Suprapubic skin (tissue), 4 donors: ENCODE measurements at places on chromosomes 4 and X.
A peak's percentile ranks its signal among the peaks of the same experiment; 100 is the strongest.

- H3K4me3 ChIP-seq = peak overlapping the region; percentile 71
- DNase-seq = no peak
- H3K27me3 ChIP-seq = no peaks in the 10 kb centered on the region
- peak overlapping the region; percentile 89 for H3K27ac ChIP-seq
- no peaks in the 10 kb centered on the region for H3K36me3 ChIP-seq
Measured at GRCh38 chrX:147912093-147912801, 528 bp downstream of the FMR1 start.

- H3K4me3 ChIP-seq = no peak overlapping the region
- no peaks in the 10 kb centered on the region for H3K27me3 ChIP-seq
- no peak overlapping the region for H3K27ac ChIP-seq
- H3K36me3 ChIP-seq = no peaks in the 10 kb centered on the region
Measured at GRCh38 chrX:99522450-99522849, 887.6 kb downstream of the PCDH19 start.

GRCh38 chr4:74671080-74671698 lies 123.1 kb downstream of the BTC start:
- H3K4me3 ChIP-seq = no peak overlapping the region
- H3K36me3 ChIP-seq = no peaks in the 10 kb centered on the region
- no peaks in the 10 kb centered on the region for H3K4me1 ChIP-seq
- no peaks in the 10 kb centered on the region for H3K27me3 ChIP-seq

DNA sequence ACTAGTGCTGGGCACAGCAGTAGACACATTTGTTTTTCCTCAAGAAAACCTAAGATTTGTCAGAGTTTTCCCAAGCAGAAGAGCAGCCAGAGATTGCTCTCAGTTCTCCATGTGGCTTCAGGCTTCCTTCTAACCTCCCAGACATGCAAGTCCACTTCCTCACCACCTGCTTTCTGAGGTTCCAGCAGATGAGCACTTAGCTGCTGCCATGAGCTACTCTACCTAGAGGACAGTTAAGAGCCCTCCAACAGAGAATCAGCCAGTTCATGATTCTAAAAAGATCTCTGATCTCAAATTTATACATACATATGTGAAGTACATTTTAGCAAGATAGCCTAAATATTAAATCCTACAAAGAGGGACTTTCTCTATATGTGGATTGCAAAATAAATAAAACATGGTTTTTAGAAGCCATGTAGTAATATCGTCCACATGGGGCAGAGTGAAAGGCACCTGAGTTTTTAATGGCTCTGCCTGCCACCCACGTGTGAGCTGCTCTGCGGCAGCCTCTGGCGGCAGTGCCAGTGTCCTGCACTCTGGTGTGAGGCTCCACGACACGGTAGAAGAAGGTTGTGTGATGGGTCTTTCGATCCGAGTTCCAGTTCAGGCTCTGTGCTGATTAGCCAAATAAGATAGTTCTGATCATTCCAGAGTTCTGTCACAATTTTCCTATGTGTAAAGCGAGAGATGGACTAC lies 10.3 kb downstream of the CYP4V2 start:
- no peaks in the 10 kb centered on the region for H3K27me3 ChIP-seq
- no peak for DNase-seq
- peaks cover 13% of the 10 kb centered on the region for H3K4me1 ChIP-seq
- peaks cover 2% of the 10 kb centered on the region for H3K36me3 ChIP-seq

DNA sequence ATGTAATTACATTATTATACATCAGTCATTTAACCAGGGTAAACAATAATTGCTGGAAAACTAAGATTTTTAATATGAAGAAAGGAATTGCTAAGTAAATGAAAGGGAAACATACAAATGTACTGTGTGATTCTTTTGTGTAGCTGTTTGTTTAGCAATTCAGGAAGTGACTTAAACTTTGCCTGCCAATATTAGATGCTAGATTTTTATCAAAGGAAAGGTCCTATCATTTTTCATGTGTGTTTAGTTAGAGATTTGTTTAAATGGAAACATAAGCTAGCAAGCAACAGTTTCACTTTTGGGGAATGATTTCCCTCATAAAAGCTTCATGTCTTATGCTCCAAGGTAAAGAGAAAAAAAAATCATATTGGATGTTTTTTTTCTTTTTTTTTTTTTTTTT lies 95.1 kb upstream of the LIMCH1 start:
- H3K36me3 ChIP-seq = no peaks in the 10 kb centered on the region
- H3K27ac ChIP-seq = no peak overlapping the region
- H3K4me3 ChIP-seq = no peak overlapping the region
- no peaks in the 10 kb centered on the region for H3K27me3 ChIP-seq

GRCh38 chr4:11585506-11585905 lies 156.8 kb upstream of the HS3ST1 start:
- DNase-seq = no peak
- H3K4me1 ChIP-seq = no peaks in the 10 kb centered on the region
- no peaks in the 10 kb centered on the region for H3K27me3 ChIP-seq
- H3K4me3 ChIP-seq = no peak overlapping the region
- H3K36me3 ChIP-seq = no peaks in the 10 kb centered on the region

GRCh38 chrX:1477801-1478458 lies 25.2 kb upstream of the ASMTL start:
- H3K4me1 ChIP-seq = peaks cover 11% of the 10 kb centered on the region
- peak; percentile 17 for DNase-seq
- no peak overlapping the region for H3K4me3 ChIP-seq
- H3K27ac ChIP-seq = no peak overlapping the region
- no peaks in the 10 kb centered on the region for H3K36me3 ChIP-seq

- no peaks in the 10 kb centered on the region for H3K36me3 ChIP-seq
- DNase-seq = no peak
- H3K4me3 ChIP-seq = no peak overlapping the region
- no peaks in the 10 kb centered on the region for H3K27me3 ChIP-seq
Measured at GRCh38 chr4:82629238-82630000, 67.6 kb upstream of the TMEM150C start.

DNA sequence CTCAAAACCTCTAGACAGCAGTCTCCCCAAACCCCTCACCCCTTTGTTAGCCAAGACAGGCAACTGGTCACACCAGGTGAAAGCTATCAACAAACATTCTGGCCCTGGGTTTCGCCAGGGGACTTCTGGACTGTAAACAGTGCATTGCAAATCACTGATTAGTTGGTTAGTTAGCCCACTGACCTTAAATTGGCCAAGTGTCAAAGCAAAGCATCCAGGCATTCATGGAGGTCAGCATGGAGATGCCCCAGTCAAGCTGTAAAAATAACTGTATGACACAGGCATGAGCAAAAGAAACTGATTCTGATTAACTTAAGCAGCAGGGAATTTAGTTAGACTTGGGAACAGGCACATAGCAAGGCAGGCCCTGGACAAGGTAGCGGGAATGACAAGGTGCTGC lies 156.0 kb upstream of the TTC29 start:
- H3K4me3 ChIP-seq = no peak overlapping the region
- H3K27me3 ChIP-seq = no peaks in the 10 kb centered on the region
- H3K36me3 ChIP-seq = no peaks in the 10 kb centered on the region
- H3K4me1 ChIP-seq = peaks cover 3% of the 10 kb centered on the region

GRCh38 chrX:128518508-128518907 lies 466.3 kb upstream of the ACTRT1 start:
- H3K27me3 ChIP-seq = no peaks in the 10 kb centered on the region
- no peaks in the 10 kb centered on the region for H3K4me1 ChIP-seq
- H3K36me3 ChIP-seq = no peaks in the 10 kb centered on the region
- no peak for DNase-seq

- no peaks in the 10 kb centered on the region for H3K36me3 ChIP-seq
- no peak for DNase-seq
- H3K27me3 ChIP-seq = no peaks in the 10 kb centered on the region
- no peaks in the 10 kb centered on the region for H3K4me1 ChIP-seq
Measured at GRCh38 chrX:73069365-73070035, 9.8 kb downstream of the PABPC1L2A start.

DNA sequence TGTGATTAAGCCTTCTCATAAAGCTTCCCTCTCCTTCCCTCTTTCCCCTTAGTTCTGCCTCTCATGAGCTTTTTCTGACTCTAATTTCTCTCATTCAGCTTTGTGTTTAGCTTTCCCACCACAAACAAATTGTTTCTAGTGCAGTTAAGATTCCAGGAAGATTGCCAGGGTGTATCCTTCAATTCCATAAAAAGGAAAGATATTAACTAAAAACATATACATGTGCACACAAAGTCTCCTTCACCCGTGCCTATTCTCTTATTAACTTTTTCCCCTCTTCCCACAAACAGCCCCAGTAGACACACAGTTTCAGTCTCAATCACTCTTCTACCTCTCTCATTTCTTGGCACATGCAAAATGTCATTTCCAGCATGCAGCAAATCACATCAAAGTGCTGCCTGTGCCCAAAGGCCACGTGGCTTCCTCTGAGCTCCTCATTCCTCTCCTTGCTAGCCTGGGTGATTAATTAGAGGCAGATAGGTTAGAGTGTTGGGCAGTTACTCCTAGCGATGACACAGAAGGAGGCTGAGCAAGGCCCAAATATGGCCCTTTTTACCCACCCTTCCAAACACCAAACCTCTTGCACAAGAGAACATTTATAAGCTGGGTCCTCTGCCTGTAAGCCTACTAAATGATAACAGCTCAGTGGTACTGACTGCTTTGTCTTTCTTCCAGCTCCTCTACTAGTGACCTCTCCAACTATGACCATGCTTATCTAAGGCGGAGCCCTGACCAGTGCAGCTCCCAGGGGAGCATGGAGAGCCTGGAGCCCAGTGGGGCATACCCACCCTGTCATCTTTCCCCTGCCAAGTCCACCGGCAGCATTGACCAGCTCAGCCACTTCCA lies 159.6 kb downstream of the SOWAHB start:
- no peak overlapping the region for H3K4me3 ChIP-seq
- no peaks in the 10 kb centered on the region for H3K36me3 ChIP-seq
- no peaks in the 10 kb centered on the region for H3K27me3 ChIP-seq
- H3K4me1 ChIP-seq = peaks cover 8% of the 10 kb centered on the region
- no peak for DNase-seq
- H3K27ac ChIP-seq = peak overlapping the region; percentile 62

- H3K4me1 ChIP-seq = no peaks in the 10 kb centered on the region
- H3K27ac ChIP-seq = no peak overlapping the region
- H3K4me3 ChIP-seq = no peak overlapping the region
Measured at GRCh38 chr4:89847571-89848325, 10.8 kb upstream of the SNCA start.

- no peak within 1 kb of the TSS for H3K27ac ChIP-seq
- peak; percentile 78 for DNase-seq
- H3K36me3 ChIP-seq = no peaks in the 10 kb centered on the region
- H3K27me3 ChIP-seq = no peaks in the 10 kb centered on the region
- H3K4me1 ChIP-seq = no peaks in the 10 kb centered on the region
Measured at GRCh38 chrX:106802388-106803275, at the start of gene TBC1D8B. Gene TBC1D8B (plus strand): TSS chrX:106802673. CDS start chrX:106802854, 181 bp downstream.

GRCh38 chrX:139125916-139126315 lies 404.6 kb upstream of the F9 start:
- no peaks in the 10 kb centered on the region for H3K4me1 ChIP-seq
- no peak overlapping the region for H3K4me3 ChIP-seq
- H3K27me3 ChIP-seq = no peaks in the 10 kb centered on the region
- no peaks in the 10 kb centered on the region for H3K36me3 ChIP-seq
- no peak overlapping the region for H3K27ac ChIP-seq

DNA sequence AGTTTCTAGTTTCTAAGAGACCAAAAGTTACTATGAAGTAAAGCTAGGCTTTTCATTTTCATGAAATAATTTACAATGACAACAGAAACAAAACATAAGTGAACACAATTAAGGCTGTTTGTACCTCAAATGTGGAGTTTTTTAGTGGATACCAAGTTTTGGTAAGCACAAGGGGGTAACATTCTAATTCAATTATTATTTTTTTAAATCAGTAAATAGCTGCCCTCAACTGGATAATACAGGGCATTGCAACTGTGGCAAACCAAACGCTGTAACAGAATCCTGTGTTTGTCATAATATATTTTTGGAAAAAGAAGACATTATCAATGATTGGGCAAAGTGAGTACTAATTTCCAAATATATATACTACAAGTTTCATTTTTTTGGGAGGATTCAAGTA lies 150.3 kb downstream of the FBXW7 start:
- H3K27me3 ChIP-seq = no peaks in the 10 kb centered on the region
- no peak for DNase-seq
- H3K27ac ChIP-seq = no peak overlapping the region
- H3K4me1 ChIP-seq = peaks cover 17% of the 10 kb centered on the region
- no peaks in the 10 kb centered on the region for H3K36me3 ChIP-seq

DNA sequence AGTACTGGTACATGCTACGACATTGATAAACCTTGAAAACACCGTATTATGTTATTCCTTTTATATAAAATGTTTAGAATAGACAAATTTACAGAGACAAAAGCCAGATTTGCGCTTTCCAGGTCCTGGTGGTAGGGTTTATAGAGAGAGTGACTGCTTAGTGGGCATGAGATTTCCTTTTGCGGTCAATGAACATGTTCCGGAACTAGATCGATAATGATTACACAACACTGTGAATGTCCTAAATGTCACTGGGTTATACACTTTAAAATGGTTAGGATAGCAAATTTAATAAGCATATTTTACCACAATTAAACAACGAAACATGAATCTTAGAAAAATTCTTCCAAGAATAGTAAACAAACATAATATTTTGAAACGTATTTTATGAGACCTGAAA lies 77.3 kb downstream of the MAGEA10 start:
- H3K27ac ChIP-seq = no peak overlapping the region
- DNase-seq = no peak
- no peaks in the 10 kb centered on the region for H3K27me3 ChIP-seq
- no peaks in the 10 kb centered on the region for H3K4me1 ChIP-seq
- H3K36me3 ChIP-seq = no peaks in the 10 kb centered on the region

DNA sequence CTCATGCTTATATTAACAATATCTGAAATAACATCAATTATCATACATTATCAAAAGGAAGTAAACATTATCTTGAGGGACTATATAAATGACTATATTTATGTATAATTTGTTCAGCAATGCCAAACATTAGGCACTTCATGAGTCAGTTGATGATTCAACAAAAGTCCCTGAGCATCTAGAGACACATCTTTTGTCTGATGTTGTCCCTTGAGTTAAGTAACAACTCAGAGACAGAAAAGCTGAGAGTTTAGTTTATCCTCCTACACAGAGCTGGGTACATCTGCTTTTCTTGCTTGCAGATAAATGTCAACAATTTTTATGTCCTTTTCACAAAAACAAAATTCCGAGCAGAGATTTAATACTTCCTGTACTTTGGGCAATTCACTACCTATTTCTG lies 311.1 kb downstream of the INPP4B start:
- no peaks in the 10 kb centered on the region for H3K27me3 ChIP-seq
- H3K4me1 ChIP-seq = no peaks in the 10 kb centered on the region
- DNase-seq = no peak
- no peak overlapping the region for H3K4me3 ChIP-seq
- H3K27ac ChIP-seq = no peak overlapping the region

GRCh38 chr4:169009286-169010124 lies 550 bp downstream of the CBR4 start:
- peak overlapping the region; percentile 66 for H3K4me3 ChIP-seq
- peak; percentile 83 for DNase-seq
- peaks cover 46% of the 10 kb centered on the region for H3K4me1 ChIP-seq
- peaks cover 2% of the 10 kb centered on the region for H3K36me3 ChIP-seq
- H3K27me3 ChIP-seq = no peaks in the 10 kb centered on the region

GRCh38 chr4:84501721-84502267 lies 2.7 kb upstream of the NKX6-1 start:
- H3K27ac ChIP-seq = no peak overlapping the region
- H3K4me1 ChIP-seq = peaks cover 37% of the 10 kb centered on the region
- peaks cover 100% of the 10 kb centered on the region for H3K27me3 ChIP-seq
- no peak overlapping the region for H3K4me3 ChIP-seq
- H3K36me3 ChIP-seq = no peaks in the 10 kb centered on the region
